ENCODE measurements at places on chromosomes 1 and 21.

DNA sequence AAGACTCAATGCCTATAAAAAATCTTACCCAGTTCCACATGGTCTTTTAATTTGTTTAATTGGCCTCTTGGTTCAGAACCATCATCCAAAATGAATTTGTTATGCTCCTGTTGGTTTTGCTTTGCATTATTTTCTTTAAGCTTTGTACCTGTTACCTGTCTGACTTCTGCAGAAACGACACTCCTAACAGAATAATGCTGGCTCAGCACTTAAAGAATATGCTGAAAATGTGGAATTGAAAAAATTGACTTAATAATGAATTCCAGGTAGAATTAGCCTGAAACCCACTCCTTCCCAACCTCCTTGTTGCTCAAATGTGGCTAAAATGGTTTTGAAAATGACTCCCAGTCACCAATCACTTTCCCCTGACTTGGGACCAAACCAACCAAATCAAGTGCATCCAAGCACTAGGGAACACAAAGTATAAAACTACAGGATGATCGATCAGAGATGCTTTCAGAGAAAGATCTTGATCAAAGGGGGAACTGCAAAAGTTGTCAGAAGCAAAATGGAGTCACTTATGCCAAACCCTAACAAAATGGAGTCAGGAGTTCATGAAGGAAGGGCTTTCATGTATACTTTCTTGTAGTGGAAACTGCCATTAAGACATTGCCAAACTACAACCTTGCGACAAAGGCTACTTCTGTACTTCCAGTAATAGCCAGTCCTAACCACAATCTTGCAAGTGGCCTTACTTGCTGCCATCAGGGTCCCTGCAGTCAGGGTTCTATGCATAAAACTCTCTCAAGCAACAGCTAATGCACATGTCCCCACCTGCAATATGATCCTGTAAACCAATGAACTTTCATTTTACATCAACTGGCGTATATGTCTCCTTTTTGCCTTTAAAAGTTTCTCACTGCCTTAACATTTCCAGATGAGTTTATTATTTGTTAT is 5.4 kb downstream of the GBP7 start:
- no peak for DNase-seq

GRCh38 chr1:37795340-37796125 is 1.9 kb downstream of the MANEAL start:
- peak; percentile 23 for DNase-seq

DNA sequence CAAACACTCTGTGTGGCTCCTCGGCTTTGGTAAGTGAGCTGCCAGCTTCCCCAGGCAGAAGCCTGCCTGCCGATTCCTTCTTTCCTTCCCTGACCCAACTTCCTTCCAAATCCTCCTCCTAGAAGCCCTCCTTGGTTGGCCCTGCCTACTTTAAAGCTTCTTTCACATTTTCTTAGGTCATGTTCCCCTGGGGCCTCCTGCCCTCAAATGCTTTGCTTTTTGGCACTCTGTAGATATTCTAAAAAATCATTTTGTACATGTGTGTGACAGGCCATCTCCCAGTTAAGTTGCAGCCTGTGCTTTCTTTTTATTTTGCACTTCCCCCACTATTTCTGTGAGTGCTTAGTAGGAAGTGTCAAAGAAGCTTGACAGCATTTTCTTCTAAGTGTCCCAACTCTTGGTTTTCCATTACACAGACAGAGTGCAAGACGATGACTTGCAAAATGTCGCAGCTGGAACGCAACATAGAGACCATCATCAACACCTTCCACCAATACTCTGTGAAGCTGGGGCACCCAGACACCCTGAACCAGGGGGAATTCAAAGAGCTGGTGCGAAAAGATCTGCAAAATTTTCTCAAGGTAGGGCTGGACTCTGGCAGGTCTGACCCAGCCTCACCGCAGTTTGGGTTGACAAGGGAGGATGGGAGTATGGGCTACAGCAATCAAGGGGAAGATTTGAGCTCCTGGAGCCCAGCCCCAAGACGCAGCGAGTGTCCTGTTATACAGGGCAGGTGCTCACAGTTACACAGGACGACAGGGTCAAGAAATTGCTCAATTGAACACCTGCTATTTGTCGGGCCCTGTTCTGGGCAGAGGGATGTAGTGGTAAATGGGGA is at the start of gene S100A9:
Gene S100A9, plus strand, starts transcription at position 2 of the 838 bp plus-strand sequence. Its CDS starts 430 bp downstream, at position 432.
- no peak for DNase-seq

DNA sequence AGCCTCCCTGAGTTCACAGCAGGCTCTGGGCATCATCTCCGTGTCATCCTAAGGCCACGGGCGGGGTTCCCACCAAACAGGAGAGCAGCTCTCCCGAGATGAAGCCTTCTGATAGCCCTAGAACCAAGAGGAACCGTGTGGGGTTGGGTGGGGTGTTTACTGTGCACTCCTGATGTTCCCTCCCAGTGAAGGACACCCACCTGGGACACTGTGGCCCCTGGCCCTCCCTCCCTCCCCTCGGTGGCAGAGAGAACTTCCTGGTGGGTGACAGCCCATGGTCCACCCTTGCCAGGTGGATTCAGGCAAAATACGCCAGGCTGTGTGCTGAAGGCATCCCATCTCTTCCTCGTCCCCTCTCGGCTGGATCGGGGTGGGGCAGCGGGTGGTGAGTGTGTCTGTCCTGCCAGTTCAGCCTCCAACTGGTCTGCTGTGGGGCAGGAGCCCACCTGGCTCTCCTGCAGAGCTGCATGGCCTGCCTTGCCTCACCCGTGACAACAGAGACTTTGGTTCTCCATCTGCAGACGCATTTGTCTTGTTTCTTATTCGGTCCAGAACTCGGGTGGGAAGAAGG is 15.6 kb upstream of the C1orf174 start:
- no peak for DNase-seq

DNA sequence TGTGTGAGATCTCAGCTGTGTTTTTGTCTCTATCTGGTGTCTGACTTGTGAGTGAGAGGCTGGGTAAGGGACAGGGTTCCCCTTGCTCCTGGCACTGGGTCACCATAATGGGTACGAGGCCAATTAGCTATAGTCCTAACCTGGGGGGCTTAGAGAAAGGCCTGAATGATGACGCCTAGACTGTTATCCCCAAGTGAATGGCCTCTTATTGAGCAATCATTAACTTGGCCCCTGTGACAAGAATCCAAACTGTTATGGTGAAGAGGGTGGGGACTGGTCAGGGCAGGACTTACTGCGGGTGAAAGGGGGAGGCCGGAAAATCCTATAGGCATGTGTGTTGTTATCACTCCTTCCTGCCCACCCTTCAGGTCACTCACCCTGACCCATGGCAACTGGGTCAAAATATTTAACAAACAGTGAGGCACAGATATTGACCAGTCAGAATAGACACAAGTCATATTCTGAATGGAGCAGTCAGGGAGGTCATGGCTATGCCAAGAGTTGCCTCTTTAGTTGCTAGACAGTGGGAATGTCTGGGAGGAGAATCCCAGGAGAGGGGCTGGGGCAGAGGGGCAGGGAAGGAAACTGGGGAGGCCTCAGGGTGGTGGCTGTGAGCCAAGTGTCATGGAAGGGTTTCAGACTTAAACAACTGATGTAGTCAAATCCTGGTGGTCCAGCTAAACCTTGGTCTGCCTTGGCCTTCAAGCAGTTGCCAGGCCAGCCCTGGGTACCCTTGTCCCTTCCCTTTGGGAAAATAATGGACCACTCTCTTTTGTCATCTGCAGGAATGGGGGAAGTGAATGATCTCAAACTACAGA is 3.2 kb downstream of the NR0B2 start:
- DNase-seq, result no peak

Measured in adipocyte (in vitro differentiated cells).